GM13977 (cell line): ENCODE measurements at places on chromosomes 6 and 20.
A peak's percentile ranks its signal among the peaks of the same experiment; 100 is the strongest.

- DNase-seq, result no peak
Measured at GRCh38 chr6:150165020-150165702, 22.3 kb downstream of the PPP1R14C start.

DNA sequence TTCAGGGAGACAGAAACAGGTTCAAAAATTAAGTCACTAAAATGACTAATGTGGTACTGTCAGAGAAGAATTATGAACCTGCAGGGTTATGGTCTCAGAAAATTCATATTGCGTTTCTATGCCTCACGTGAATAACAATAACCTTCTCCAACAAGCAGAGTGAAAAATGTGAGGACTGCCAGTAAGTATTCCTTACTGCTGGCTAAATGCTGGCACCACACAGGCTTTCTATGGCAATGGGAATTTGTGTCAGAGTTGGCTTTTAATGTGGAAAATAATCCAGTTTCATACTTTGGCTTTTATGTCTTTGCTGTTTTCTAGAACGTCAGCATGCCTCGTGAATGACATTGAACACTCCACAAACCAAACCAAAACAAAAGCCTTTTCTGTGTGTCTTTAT lies 656.0 kb downstream of the KIF16B start:
- DNase-seq, result no peak

GRCh38 chr6:105991561-105992314 lies 94.4 kb upstream of the PRDM1 start:
- peak; percentile 54 for DNase-seq

- no peak for DNase-seq
Measured at GRCh38 chr6:135266675-135267074, 85.6 kb downstream of the MYB start.

GRCh38 chr6:68994521-68994920 lies 359.4 kb downstream of the ADGRB3 start:
- no peak for DNase-seq

DNA sequence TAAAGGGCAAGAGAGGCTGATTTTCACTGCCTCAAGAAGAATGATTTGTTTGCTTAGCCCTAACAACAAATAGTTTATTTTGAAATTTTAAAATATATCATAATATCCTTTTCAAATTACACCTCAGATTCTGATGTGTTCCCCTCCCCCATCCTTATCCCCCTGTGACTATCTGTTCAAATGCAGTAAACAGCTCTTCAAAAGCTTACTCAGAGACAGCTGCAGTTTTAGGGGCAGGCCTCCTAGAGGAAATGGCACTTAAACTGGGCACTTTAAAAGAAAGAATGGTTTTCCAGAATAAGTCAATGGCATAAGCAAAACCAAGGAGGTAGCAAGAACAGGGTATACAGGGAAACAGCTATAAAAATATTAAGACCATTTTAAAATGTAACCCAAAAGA lies 118.6 kb upstream of the UST start:
- no peak for DNase-seq

- DNase-seq, result peak; percentile 65
Measured at GRCh38 chr20:50460608-50461267, 49.4 kb upstream of the PTPN1 start.

DNA sequence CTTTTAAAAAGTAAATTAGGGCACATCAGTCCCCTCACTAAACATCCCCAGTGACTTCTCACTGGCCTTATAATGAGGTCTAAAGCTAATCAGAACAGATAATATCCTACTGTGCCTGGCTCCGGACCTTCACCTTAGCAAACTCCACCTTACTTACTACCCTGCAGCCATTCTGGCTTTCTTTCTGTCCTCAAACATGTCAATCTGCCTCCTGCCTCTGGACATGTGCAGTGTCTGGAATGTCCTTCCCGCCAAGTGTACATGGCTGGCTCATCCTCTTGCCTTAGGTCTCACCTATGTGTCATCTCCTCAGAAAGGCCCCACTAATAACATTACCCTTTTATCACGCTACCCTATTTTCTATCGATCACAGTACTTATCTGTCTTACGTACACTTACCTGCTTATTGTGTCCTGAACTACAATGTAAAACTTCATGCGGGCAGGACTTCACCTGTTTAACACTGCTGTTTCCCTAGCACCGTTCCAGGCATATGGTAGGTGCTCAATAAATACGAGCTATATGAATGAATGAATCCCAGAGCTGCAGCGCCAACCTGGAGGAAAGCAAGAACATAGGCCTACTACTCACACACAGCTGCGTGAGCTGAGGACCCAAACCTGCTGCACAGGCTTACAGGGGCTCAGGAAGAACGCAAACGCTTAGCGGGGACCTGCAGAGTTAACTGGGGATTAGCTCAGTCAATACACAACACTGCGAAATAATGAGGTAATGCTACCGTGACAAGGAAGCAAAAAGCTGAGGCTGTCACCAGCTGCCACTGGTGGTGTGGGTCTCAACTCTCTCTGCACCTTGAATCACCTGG lies 991 bp downstream of the UQCC2 start:
- DNase-seq, result no peak

- no peak for DNase-seq
Measured at GRCh38 chr6:56073761-56074160, 173.6 kb downstream of the COL21A1 start.

DNA sequence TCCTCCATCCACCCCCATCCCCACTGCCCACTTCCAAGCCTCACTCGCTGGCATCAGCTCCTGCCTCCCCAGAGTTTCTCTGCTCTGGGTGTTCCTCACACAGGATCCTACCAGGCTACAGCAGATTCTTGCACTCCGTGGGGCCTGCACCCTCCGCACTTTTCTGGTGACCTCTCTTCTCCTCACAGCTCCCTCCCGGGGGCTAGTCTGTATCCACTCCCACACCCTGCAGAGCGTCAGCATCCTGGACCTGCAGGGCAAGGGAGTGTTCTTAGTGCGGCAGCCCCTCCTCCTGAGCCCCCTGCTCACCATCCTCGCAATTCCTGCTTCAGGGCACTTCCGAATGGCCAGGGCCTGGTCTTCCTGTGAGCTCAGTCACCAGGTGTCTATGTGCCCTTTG lies 224.2 kb downstream of the DLL1 start:
- no peak for DNase-seq

GRCh38 chr20:19073584-19074218 lies 138.7 kb upstream of the SLC24A3 start:
- DNase-seq, result no peak

GRCh38 chr6:90347411-90347851 lies 50.8 kb upstream of the BACH2 start:
- DNase-seq, result no peak

- no peak for DNase-seq
Measured at GRCh38 chr20:10893321-10893720, 219.5 kb upstream of the JAG1 start.

- no peak for DNase-seq
Measured at GRCh38 chr6:22706651-22707050, 137.3 kb downstream of the HDGFL1 start.

DNA sequence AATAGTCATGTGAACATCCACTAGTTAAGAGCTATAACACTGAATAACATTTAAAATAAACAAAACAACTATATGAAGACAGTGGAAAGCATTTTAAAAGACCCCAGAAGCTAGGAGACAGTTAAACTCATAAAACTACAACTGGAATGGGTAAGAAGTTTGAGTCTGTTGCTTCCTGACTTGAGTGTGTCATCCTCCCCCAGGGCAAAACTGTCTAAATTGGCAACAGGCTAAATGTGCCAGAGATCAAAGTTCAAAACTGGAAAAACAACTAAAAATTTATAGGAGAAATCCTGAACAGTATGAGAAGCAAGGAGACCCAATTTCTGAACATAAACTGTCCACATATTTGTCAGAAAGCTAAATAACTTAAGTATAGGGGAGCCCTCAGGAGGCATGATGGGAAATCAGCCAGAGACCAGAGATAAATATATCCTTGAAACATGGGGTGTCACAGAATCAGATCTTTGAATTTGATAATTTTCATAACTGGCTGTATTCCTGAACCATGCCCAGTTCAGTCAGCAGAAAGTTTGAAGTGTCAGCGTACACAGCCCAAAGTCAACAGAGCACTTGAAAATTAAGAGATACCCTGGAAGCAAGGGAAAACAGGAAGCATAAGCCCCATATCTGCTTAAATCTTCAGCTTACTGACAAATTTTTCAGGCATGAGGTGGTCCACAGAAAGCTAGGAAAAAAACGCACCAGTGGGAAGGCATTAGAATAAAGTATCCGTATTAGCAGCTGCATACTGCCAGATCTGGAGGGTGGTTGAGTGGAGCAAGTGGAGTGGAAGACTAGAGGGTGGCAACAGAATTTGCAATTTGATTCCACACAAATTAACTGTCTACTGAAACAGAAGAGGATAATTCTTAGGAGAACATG lies 516.1 kb upstream of the MAN1A1 start:
- no peak for DNase-seq

DNA sequence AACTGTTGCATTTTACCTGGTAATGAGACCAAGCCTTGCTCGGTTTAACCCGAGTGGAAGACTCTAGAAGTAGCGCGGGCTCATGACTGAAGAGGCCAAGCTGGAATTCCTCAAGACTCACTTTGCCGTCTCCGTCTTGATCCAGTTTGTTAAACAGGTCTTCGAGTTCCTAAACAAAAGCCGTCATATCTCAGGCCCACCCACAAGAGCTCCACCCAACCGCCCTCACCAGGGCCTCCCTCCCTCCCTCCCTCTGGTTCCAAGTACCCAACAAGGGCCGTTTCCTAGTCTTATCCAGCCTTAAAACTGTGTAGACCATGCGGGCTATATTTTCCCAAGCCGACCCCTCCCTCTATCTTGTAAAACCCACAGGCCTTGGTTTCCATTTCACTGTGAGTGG lies 81.4 kb downstream of the NINL start:
- DNase-seq, result no peak

GRCh38 chr6:30073489-30074235 lies 1.9 kb downstream of the RNF39 start:
- DNase-seq, result no peak

- DNase-seq, result no peak
Measured at GRCh38 chr6:169173532-169174268, 79.9 kb downstream of the THBS2 start.

DNA sequence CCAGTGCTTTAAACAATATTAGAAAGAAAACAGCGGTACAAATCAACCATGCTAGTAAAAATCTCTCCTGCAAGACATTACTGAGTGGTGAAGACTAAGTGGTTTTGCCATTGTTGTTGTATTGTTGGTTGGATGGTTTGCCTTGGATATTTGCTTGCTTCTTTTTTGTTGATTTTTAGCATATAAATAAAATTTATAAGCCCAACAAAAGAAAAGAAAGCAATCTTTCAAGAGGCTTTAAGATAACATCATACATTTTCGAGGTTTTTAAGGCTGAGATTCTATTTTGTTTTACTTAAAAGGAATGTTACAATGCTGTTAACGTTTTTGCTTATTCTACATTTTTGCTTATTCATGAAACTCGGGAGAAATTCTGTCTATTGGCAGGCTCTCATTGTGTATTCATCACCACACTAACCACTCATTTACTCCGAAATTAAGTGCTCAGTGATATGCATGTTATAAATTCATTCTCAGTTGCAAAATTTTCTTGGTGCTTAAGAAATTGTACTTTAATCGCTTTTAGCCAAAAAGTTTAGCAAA lies 139.1 kb downstream of the LAMA2 start:
- no peak for DNase-seq

DNA sequence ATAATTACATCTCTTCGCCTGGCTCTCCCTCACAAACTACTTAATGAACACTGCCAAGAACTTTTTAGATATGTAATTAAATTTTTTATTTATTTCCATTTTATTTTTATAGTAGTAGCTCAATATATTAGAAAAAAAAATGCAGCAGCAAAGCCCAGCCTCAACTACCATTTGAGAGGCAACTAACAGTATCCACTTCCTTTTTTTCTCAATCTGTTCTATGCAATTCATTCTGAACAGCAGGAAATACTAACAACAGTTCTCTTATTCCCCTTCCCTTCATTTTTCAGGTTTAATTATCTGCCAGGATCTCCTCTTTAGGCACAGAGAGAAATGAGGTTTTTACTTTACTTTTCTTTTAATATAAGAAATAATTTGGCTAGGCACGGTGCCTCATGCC lies 112.7 kb downstream of the ZNF217 start:
- DNase-seq, result no peak

DNA sequence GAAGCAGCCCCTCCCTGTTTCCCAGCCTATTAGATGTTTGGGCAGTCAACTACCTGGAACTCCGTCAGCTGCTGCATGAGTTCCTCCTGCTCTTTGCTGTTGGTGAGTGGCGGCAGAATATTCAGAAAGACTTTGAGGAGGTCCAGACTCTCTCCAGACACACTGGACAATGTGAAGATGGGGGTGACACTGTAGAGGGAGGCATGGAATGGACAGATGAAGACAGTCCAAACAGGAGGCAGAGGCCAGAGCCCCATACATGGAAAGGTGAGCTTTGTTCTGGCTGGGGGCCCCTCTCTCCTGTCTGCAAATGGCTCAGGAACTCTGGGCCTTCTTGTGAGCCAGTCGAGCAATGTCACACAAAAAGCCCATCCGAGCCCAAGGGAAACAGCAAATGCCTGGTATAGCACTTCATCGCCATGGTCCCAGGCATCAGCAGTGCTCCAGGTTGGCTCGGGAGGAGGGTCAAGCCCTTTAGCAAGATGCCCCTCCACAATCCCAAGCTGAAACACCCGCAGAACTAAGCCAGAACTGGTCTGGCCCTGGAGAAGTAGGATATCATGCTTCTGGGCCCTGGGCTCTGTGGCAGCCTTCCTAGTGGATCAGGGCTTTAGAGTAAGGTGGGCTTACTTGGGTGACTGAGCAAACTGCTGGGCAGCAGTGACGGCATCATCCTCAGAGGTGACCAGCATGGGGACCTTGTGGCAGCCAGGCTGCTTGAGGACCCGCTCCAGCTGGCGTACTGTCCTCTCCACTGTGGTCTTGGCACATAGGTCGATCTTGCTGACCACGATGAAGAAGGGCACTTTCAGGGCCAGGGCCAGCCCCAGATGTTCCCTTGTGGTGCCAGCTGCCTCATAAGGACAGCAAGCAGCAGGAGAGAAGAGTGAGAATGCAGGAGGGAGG lies 4.9 kb downstream of the GTPBP2 start:
- no peak for DNase-seq

DNA sequence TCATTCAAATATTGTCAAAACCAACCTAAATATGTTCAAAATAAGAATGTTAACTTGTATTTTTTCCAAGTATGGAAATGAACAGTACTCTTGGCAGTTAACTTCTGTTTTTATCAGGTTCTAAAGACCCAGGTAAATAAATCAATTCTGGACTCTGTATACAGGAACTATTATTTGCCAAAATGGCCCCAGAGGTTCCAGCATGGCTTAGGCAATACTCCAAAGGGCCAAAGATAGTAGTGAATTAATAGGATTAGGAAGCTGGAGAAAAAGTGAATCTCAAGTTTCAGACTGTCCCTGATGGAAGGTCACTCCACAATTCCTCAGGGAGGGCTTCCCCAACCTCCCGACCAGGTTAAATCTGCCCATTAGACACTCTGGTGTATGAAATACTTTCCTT lies 6.7 kb downstream of the BACH2 start:
- no peak for DNase-seq
